Activated CD4-positive, alpha-beta T cell treated with anti-CD3 and anti-CD28 coated beads, Interleukin-2, amount 50 U/mL, for 48 hours (primary cell): ENCODE measurements at places on chromosomes 7 and 10.
A peak's percentile ranks its signal among the peaks of the same experiment; 100 is the strongest.

- DNase-seq, result no peak
Observed at GRCh38 chr7:43621729-43622448, 39.0 kb downstream of the STK17A start.

DNA sequence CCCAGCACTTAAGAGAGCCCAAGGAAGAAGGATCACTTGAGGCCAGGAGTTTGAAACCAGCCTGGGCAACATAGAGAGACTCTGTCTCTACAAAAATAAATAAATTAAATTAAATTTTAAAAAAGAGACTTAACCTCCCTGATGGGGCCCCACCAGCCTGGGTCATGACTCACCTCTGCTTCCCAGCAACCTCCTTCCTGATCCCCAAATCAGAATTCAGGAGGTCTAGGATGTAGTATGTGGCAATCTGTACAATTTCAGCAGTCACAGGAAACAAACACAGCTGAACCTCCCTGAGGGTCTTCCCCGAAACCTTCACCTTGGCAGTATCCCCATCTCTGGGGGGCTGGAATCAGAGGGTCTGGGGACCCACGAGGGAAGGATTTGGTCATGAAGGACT, 9.7 kb upstream of the PPP1R35 start:
- DNase-seq, result no peak

DNA sequence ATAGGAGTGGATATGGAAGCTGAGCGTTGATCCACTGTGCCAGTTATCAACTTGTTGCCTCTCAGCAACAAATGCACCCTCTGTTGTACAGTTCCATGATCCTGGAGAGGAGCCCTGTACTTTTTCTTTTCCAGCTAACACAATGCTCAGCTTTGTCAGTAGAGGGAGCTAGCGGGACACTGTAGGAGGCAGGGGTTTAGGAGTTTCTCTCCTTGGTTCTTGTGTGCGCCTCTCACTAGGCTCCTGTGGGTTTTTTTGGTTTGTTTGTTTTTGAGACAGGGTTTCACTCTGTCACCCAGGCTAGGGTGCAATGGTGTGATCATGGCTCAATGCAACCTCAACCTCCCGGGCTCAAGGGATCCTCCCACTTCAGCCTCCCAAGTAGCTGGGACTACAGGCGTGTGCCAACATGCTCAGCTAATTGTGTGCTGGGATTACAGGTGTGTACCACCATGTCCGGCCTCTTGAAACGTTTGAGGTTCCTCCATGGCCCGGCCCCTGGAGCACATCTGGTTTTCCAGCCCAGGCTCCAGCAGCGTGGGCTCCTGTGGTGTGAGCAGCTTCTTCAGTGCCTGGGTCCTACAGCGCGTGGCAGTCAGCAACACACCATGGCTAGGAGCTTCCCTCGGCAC, 12.0 kb upstream of the MARVELD1 start:
- peak; percentile 42 for DNase-seq

GRCh38 chr10:66394342-66395063, 531.3 kb upstream of the LRRTM3 start:
- DNase-seq, result no peak

GRCh38 chr7:151133986-151134742, 33.3 kb downstream of the GBX1 start:
- DNase-seq, result no peak

- DNase-seq, result no peak
Observed at GRCh38 chr10:56181607-56182006, 179.5 kb downstream of the ZWINT start.

DNA sequence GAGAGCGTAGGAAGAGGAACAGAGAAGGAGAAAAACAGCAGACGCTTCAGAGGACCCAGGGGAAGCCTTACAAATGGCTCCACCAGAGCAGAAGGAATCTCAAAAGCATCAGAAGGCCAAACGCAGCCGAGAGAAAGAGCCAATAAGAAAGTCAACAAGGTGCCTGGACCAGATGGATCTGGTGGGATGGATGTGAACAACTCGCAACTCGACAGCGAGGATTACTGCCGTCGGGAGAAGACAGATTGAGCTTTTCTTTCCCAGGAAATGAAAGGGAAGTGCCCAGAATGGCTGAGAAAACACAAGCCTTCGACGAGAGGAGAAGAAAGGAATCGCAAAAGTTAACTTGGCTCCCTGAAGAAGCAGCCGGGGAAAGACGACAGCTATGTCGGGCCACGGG, 132.8 kb upstream of the MGMT start:
- DNase-seq, result no peak

DNA sequence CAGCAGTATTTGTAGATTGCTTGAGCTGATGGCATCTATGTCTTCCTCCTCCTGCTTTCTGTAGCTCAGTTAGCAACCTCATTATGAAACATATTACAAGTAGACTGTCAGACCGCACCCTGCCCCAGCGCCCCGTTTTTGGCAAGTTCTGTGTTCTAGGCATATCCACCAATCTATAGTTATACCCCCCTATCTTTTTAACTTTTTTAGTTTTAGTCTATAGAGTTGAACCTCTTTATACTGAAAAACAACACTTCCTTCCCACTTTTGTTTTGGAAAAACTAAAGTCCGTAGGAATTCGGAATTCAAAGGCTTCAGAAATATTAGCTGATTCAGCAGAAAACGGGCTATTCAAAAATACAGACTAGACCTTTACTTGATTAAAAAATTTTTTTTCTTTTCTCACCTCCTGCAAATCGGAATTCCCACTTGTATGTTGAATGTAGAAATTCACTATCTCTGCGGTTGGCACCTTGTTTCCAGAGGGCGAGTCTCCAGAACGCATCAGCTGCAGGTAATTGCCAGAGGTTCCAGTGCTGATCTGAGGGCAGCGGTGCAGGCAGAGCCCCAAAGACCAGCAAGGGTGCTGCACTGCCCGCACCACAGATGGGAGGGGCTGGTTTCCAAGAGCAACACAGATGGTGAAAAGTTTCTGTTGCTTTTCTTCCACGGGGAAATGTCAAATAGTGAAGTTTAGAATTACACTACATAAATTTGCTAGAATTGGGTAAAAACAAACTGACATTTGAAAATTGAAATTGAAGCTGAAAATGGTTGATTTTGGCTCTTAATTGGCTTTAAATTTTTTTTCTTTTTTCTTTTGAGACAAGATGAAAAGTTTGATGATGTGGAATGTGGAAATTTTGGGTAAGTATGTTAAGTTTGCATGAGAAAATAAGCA, 2.2 kb upstream of the FZD8 start:
- peak; percentile 11 for DNase-seq

DNA sequence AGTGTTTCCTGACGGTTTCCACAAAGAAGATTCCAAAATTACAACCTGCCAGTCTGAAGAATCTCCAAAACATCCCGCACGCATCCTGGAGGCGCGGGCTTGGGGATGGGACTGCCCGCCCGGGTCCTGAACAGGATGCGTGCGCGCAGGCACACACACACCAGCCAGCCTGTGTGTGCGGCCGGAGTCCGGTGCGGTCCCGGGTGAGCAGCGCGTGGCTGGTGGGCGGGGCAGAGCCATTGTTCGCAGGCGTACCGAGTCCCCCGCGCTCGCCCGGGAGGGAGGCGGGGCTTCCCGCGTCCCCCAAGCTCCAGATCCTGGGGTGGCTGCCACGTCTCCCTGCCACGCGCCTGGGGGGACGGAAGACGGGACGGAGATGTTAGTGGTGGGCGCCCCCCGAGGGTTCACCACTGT, 675 bp upstream of the SCD start:
- DNase-seq, result peak; percentile 87

DNA sequence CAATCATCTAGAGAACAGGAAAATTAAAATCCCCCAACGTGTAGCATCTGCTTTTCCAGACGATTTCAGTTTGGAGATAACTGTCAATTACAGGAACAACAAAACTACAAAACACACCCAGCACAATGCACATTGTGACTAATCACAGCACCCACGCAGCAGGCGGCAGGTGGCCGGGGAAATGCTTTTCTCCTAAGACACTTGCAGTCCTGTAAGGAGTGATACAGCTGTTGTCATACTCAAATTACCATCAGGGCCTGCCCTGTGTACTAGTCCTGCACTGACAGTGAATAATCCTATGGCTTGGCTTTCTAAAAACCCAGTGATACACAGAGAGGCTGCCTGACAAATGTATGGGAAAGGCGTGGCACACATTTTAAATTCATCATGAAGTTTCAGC, 37.8 kb downstream of the COBL start:
- DNase-seq, result no peak

DNA sequence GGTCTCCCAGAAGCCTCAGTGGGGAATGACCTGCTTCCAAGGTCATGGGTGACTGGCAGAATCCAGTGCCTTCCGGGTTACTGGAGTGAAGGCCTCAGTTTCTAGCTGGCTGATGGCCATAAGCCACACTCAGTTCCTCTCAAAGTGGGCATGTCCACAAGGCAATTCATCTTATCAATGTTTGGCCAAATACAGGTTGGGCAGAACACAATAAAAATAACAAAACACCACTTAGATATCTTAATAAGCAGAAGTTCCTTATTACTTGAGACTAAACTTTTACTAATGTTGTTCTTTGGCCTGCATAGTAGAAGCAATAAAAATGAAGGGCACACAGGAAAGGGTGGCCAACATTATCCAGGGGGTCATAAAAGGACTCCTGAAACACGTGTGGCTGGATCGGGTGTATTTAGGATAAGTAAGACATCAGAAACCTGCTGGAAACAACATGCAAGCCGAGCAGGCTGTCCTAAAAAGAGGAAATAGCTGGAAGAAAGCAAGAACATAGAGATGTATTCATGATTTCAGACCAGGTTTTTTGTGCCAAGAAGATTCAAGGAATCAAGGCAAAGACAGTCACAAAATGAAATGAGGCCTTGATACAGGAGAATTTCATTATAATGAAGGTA, 19.6 kb upstream of the AKR1C2 start:
- no peak for DNase-seq

DNA sequence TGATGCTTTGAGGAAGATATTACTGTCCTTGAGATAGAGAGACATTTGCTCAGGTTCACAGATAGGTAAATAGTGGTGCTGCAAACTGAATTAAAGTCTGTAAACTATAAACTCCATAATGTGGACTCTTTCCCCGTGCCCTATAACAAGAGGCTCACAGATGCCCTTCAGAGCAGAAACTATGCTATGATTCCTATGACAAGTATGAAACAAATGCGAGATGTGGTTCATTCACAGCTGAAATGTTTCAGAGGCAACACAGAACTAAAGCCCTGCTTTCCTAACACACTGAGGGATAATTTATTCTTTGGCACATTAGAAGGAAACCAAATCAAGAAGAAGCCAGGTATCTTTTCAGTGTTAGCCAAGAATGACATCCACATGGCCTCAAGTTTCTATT, 13.4 kb downstream of the CHUK start:
- DNase-seq, result no peak

DNA sequence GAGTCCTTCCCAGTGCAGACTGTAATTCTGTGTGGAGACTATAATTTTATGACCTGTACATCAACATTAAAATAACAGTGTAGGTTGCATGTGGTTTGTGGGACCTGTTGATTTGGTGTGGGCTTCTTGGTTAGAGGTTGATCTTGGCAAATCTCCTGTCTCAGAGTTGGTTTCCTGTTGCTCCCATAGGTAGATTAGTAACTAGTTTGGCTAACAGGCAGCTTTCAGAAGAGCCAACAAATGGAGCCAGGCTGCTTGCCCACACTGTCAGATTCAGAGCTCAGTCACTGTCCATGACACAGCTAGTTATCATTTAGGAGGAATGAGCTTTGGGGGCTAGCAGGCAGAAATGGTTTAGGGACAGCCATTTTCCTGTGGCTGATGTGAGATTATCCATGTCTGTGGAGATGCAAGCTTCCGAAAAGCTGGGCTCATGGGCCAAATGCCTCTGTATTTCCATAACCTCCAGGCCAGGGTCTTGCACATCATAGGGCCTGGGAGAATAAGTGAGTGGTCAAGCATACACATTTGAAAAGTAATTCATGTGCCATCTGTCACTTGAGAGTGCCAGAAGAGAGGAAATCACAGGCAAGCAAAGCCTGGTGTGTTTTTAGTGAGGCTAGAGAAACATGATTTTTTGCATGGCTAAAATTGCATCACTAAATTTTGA, 33.4 kb downstream of the CCM2 start:
- DNase-seq, result peak; percentile 27

- no peak for DNase-seq
Observed at GRCh38 chr10:122475591-122476332, 14.4 kb downstream of the HTRA1 start.

DNA sequence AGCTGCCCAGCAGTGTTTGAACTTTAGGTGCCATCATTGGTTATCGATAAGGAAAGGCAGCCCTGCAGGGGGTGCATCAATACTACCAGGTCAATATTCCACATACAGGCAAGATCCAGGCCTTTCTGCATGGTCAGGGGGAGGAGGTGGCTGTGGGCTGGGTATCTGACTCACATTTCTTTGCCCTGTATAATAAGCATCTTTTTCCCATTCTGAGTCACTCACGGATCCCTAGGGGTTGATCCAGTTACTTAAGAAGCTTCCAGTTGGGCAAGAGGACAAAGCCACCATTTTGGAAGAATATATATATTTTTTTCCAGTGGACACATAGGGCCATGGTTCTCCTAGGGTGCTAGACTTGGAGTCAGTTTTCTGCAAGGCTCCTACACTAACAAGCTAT, 114.2 kb upstream of the HABP2 start:
- no peak for DNase-seq

DNA sequence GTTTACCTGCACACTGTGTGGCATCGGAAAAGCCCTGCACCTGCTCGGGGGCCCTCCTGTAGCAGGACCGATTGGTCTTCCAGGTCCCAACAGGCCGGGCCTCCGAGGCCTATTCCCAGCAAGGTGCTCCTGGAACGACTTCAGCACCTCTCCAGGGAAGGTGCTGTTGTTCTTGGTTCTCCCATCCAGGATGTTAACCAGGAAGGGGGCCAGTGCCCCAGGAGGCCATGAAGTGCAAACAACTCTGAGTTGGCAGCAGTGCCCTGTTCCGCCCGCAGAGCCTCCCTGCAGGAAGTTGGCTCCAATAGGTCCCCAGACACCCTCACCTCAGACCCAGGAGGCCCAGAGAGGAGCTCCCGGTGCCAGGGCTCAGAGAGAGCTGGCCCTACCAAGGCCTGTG, 64.0 kb upstream of the DUSP5 start:
- no peak for DNase-seq

GRCh38 chr7:26278770-26279169, 12.9 kb upstream of the SNX10 start:
- no peak for DNase-seq
